Amniotic stem cell (primary cell): ENCODE measurements at places on chromosomes 3 and 15.

DNA sequence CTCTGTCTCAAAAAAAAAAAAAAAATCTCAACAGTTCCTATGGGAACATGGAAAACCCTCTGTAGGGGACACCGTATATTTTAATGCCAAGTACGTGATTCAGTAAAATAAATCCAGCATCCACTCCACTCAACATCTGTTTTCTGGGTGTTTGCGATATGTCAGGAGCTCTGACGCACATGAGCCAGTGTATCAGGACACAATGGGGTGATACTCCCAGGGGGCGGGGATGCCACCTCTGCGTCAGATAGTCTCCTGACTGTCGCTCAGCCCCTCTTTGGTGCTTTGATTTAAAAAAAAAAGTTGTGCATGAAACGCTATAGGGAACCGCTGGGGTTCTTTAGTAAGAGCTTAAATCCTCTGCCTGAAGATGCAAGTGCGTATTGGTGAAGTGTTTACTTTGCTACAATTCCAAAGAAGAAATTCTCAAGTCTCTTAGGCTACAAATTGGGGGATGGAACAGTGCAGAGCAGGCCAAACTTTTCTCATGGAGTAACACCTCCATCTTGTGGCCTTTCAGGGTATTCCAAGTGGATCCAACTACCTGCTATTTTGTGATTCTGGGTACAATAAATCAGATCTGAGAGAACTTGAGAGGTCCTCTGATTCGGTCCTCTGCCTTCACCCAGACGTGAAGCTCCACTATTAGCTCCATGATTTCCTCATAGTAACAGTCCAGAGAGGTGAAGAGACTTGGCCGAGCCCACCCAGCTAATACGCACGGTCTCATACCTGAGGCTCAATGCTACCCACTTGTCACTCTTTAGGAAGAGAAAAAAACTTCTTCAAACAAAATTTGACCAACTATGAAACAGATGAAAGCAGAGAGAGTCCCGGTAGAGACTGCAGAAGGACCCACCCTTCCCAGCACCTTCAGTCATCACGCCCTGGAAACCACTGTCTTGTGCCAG, 9.3 kb upstream of the NR2E3 start:
- no peak for DNase-seq

DNA sequence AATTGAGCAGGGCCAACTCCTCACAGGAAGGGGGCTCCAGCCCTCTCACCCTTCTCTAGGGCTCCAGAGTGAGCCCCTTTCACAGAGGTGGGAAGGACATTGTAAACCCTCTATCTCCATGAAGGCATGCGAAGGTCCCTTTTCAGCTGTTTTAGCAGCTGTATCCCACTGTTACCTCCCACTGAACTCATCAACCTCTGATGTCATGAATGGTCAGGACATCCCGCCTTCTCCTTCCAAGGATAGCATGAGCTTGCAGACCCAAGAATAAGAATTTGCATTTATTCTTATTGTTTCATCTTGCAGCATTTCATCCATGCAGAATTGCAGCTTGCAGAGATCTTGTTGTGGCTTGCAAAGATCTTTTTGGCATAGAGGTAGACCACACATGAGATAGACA, 24.3 kb upstream of the FGD5 start:
- no peak for DNase-seq

- DNase-seq: no peak
These were observed 114.8 kb downstream of the IGF1R start for GRCh38 chr15:98763179-98763578.

DNA sequence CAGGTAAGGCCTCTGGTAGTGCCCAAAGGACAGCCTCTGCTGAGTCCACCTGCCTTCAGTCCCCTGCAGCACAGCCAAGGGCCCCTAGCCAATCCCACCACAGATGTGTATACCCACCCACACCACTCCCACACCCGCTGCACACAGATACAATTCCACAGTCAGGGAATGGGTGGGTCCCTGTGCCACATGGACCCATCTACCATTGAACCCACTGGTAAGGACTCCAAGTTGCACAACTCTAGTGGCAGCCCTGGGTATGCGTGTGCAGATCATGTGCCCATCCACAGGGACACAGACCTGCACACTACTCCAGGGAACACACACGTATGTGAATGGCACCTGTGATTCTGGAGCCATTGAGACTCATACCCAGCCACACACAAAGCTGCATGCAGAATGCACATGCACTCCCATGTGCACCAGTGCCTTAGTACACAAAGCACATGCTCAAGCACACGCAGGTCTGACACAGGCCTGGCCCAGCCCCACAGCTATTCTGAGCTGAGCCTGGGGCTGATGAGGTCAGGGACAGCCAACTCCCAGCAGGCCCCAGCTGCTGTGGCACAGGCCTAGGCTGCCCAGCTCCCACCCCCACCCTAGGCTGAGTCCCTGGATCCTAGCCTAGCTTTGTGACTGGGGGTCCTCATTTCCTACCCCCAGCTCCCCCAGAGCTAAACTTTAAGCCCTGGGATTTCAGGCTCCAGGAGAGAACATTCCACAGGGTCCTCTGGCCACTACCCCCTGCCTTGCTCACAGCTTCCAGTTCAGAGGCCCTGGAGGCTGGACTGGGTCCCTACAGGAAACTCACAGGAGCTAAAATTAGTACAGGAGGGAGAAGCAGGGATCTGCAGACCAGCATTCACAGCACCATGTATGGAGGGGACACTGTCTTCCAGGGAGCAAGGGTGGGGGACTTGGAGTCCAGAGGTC, 2.7 kb upstream of the ALS2CL start:
- no peak for DNase-seq

DNA sequence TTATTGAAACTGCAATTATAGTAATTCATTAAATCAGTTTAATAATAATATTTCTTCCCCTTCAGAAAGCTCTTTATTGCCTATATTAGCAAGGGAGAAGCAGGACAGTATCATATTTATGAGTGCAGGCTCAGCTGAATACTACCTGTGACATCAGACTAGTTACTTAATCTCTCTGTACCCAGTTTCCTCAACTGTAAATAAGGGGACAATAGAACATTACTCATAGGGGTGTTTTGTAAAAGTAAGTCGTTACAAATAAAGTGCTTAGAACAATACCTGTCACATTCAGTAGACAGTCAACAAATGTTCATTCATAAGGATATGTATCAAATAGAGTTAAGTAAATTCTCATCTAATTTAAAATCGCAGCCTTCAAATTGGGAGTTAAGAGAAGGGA, 12.1 kb upstream of the VPS39 start:
- no peak for DNase-seq
